ENCODE measurements at places on chromosomes 7 and 10. TPM values are rescaled to one million over a fixed set of nuclear protein-coding genes. Genes with fewer than 3 reads are reported as not detected.

Gene STOX1
- 0.58 TPM for total RNA-seq

Gene CTTNBP2
- 7.5 TPM for total RNA-seq

Gene NODAL
- not detected for total RNA-seq

Gene TBC1D12
- total RNA-seq: 18.0 TPM

Gene CARD11
- total RNA-seq: not detected
